ENCODE measurements at places on chromosomes 1 and 21.

DNA sequence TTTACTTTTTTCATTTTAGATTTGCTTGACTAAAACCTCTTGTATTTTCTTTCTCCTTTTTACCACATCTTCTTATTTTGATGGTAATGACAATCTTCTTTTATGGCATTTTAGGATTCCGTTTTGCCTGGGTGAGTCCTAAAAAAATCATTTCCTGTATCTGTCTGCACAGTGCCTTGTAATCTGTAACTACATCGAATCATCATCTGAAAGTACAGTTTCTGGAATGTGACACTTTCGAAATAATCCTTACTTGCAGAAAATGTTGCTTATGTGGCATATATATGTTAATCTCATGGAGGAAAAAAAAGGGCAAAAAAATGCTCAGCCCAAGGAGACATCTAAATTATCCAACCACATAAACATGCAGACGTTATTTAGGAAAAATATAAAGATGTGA is 29.0 kb downstream of the GREM2 start:
- no peak for DNase-seq

- no peak for DNase-seq
Measured at GRCh38 chr1:160416369-160416768, 16.0 kb downstream of the VANGL2 start.

DNA sequence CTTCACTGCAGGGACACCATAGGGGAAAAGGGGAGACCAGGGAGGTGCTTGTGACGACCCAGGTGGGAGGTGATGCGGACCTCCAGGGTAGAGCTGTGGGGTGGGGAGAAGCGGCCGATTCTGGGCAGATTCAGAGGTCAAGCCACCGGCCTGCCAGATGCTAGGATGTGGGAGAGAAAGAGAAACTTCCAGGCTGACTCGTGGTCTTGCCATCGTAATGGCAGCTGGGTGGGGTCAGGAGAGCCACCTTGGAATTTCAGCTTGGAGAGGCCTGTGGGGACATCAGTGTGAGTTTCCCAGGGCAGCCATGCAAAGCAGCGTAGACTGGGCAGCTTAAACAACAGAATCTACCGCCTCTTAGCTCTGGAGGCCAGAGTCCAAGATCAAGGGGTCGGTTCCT is 258.0 kb upstream of the VAMP3 start:
- no peak for DNase-seq

GRCh38 chr1:229254910-229255541 is 15.9 kb upstream of the RAB4A start:
- DNase-seq, result no peak

GRCh38 chr1:55144886-55145285 is 70.3 kb downstream of the USP24 start:
- DNase-seq, result no peak
